Mucosa of descending colon (tissue), 3 donors: ENCODE measurements at places on chromosomes 6 and 20. TPM values are rescaled to one million over a fixed set of nuclear protein-coding genes. Genes with fewer than 3 reads are reported as not detected.

Gene ZSCAN23
- 3.0 TPM for total RNA-seq

Gene TNF
- 1.1 TPM for total RNA-seq

Gene WFDC13
- not detected for total RNA-seq

Gene ESF1
- 16.2 TPM for total RNA-seq

Gene CLVS2
- total RNA-seq: 0.03 TPM

Gene POPDC3
- not detected for total RNA-seq

Gene COL11A2
- total RNA-seq: 1.1 TPM

Gene RALY
- 229 TPM for total RNA-seq

Gene COX4I2
- total RNA-seq: 0.63 TPM

Gene TRIM15
- 73.2 TPM for total RNA-seq

Gene SOX18
- 12.6 TPM for total RNA-seq

Gene C6orf163
- 3.8 TPM for total RNA-seq

Gene TRIM31
- 121 TPM for total RNA-seq

DNA sequence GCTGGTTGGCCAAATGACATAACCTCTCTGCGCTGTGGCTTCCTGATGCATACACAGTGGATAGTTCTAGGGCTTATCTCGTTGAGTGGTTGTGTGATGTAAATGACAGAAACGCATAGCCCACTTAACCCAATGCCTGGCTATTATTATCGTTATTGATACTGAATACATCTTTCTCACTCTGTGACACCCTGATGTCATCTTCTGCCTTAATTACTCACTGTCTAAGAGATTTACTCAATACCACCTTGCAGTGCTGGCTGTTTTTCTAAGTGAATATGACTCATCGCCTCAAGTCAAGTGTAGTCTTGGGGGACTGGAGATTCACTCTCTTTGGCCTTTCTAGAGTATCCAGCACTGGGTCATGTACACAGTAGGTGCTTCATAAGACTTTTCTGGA, 73.6 kb downstream of the NDUFAF5 start:
- DNase-seq: no peak

DNA sequence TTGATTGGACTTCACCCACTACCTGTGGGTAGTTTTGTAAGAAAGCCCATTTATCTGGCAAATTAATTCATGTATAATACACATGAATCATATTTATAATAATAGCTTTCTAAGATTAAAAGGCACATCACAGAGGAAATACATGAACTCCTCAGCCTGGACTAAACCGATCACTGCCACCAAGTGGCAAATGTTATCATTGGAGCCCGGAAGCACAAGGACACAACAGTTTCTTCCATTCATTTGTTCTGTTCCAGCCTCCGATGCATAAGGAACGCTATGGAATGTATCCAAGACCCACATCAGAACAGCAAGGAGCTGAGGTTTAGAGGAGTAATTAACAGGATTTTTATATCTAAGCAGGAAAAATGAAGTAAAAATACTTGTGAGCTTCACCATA, 13.9 kb upstream of the IPCEF1 start:
- DNase-seq: no peak

- no peak for DNase-seq
These were observed 15.1 kb downstream of the NHSL1 start for GRCh38 chr6:138484018-138484731.

GRCh38 chr6:116564921-116565872, 6.1 kb upstream of the RWDD1 start:
- DNase-seq: no peak

DNA sequence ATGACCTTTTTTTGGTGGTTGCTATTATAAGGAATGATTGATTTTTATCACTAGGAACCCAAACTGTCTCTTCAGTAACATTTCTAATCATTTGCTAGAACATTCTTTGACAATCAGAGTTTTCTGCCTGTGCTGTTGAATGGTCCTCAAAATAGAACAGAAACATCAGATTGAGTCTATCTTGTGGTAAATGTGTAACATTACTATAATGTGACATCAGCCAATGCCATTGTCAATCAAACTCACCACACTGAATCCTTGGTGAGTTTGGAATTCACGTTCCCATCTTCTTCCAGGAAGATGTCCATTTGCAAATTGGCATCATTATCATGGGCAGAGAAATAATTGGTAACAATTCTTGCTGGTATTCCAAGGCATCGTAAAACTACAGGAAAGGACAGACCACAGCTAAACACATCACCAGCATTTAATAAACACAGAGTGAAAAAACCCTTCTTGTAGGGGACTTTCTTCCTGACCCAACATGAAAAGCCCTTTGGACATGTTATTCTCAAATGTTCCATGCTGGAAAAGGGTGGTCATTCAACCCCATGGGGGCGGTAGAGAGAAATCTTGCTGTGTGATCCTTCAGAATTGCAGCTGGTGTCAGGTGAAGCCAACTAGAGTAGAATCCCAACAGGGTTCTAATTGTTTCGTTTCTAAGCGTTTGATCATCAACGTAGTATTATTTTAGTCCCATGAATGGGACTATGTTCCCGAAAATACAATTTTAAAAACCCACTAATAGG, 98.5 kb downstream of the F13A1 start:
- no peak for DNase-seq

DNA sequence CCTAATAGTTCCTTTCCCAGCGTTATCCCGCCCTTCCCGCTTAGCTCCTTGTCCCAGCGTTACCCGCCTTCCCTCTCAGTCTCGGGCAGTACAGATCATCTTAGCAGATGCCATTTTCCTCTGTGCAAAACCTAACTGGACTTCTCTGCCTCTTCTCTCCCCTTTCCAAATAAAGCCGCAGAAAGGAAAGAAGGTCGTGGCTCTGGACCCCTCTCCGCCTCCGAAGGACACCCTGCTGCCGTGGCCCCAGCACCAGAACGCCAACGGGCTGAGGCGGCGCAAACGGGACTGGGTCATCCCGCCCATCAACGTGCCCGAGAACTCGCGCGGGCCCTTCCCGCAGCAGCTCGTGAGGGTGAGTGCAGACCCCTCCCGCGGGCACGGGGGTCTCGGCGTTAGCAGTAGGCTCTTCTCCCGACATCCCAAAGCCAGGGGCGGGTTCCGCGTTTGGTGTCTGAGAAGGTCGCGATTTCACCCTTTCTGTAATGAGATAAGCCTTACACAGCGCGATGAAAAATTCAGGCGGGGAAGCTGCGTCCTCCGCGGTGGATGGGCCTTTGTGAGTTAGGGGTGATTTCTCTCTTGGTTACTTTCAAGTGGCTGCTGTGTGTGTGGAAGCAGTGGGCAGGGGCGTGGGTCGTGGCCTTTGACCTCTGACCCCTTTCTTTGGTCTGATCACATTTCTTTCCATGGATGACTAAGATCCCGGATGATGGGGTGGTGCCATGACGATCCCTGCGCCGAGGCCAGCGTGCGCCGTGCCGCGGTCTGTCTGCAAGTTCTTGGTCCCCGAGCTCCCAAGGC, 292.7 kb downstream of the TAF4 start:
- DNase-seq: no peak

- no peak for DNase-seq
These were observed 137.2 kb upstream of the PRND start for GRCh38 chr20:4584510-4584909.

- no peak for DNase-seq
These were observed 67.9 kb upstream of the MAP7 start for GRCh38 chr6:136618086-136618485.

- DNase-seq: no peak
These were observed 132.7 kb downstream of the TSHZ2 start for GRCh38 chr20:53104884-53105283.

- DNase-seq: no peak
These were observed 138.3 kb downstream of the FLRT3 start for GRCh38 chr20:14199111-14199510.

GRCh38 chr6:87807475-87807874, 105.4 kb upstream of the AKIRIN2 start:
- DNase-seq: no peak

GRCh38 chr6:43891072-43891870, 121.3 kb downstream of the VEGFA start:
- no peak for DNase-seq

- DNase-seq: peak; percentile 96
These were observed 69.0 kb downstream of the HFE start for GRCh38 chr6:26156105-26156849.

DNA sequence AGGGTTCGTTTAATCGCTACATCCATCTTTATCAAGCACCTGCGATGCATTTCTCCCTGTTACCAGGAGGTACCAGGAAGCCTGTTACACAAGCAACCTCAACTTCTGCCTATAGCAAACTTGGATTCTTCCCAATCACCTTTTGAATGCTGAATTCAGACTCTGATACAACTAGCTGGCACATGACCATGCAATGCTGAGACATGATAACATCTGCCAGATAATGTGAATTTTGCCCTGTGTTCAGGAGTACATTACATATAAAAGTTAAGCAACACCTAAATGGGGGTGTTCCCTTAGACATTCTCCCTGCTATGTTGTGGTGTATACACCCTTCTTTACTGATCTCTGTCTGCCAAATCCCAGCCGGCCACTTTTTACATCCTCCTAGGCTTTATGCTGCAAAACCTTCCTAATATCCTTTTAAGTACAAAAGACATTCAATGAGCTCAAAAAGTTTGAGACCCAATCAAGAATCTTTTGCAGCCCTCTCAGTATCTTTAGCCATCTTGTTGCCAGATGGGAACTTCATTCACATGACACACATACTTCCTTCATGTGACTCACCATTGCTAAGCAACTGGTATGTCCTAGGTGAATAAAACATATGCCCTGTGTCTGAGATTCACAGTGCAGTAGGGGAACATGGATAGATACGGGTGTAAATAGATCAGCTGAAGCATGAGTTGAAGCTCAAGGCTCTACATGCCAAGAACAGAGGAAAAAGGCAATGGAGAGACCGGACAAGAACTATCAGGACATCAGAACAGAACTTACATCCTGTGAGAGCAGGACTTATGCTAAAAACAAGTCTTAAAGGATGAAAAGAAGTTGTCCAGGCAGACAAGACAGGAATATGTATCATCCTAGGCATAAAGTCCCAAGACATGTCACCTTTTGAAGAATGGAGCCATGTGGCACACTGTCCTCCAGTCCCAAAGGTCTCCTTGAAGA, 84.3 kb downstream of the ZHX3 start:
- DNase-seq: no peak

DNA sequence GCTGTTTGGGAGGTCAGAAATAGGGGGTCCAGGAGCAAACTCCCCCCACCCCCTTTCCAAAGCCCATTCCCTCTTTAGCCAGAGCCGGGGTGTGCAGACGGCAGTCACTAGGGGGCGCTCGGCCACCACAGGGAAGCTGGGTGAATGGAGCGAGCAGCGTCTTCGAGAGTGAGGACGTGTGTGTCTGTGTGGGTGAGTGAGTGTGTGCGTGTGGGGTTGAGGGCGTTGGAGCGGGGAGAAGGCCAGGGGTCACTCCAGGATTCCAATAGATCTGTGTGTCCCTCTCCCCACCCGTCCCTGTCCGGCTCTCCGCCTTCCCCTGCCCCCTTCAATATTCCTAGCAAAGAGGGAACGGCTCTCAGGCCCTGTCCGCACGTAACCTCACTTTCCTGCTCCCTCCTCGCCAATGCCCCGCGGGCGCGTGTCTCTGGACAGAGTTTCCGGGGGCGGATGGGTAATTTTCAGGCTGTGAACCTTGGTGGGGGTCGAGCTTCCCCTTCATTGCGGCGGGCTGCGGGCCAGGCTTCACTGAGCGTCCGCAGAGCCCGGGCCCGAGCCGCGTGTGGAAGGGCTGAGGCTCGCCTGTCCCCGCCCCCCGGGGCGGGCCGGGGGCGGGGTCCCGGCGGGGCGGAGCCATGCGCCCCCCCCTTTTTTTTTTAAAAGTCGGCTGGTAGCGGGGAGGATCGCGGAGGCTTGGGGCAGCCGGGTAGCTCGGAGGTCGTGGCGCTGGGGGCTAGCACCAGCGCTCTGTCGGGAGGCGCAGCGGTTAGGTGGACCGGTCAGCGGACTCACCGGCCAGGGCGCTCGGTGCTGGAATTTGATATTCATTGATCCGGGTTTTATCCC, at the start of gene VEGFA:
VEGFA (plus strand) TSS at position 686 of the 846 bp plus-strand sequence.
- peak; percentile 91 for DNase-seq

DNA sequence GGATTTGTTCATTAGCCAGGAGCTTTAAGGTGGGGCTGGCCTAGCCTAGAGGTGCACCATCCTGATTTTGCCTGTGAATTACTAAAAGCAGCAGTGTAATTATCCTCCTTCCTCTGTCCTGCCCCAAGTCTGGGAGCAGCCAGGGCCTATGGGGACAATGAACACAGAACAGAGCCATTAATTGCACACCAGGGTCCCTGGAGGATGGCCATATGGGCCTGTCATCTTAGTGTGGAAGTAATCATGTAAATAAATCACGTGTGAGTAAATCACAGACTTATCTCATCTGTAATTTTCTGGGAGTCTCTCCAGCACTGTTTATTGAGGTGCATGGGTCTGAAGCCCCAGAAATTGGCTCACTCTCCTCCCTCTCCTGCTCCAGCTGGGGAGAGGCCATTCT, 176.3 kb downstream of the LRFN2 start:
- DNase-seq: no peak

DNA sequence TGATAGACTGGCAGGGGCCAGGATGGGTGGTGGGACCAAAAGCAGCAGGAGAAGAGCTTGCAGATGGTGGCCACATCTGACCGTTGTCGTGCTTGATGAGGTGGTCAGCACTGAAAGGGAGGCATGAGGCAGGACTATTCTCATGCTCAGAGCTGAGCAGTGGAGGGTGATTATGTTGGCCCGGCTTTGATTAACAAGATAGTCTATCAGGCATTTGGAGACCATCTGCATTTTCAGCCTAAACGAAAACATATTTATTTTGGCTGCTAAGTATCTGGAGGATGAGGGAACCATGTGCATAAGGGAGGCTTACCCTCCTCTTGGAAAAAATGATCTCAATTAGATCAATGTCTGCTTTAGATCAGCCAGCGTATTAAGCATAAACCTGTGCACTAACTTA, 141.6 kb upstream of the KCNK16 start:
- DNase-seq: no peak

- DNase-seq: no peak
These were observed 46.9 kb downstream of the RAMACL start for GRCh38 chr6:166539543-166539942.

DNA sequence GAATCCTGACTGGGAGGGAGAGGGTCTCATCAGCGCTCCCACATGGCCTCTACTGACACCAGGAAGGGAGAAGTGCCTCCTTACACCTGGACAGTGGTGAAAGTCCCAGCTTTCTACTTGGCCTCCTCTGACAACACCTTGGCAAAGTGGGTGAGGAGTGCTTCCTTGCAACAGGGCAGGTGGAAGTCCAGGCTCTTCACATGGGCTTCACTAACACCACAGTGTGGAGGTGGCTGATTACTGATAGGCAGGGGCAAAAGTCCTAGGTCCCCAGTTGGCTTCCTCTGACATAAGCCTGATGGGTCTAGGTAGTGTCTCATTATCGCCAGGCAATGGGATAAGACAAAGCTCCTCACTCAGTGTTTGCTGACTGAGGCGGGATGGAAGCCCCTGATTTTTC, 9.5 kb upstream of the HLA-DRA start:
- no peak for DNase-seq
